ENCODE measurements at places on chromosomes 13 and 19.

DNA sequence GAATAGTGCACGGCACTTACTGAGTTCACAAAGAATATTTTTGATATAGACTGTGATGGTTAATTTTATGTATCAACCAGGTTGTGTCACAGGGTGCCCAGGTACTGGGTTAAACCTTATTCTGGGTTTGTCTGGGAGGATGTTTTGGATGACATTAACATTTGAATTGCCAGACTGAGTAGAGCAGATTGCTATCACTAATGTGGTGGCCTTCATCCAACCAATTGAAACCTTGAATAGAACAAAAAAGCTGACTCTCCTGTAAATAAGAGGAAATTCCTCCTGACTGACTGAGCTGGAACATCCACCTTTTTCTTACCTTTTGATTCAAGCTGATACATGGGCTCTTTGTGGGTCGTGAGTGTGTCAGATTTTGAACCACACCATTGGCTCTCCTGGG lies 1424.4 kb upstream of the MIR17HG start:
- DNase-seq = no peak

DNA sequence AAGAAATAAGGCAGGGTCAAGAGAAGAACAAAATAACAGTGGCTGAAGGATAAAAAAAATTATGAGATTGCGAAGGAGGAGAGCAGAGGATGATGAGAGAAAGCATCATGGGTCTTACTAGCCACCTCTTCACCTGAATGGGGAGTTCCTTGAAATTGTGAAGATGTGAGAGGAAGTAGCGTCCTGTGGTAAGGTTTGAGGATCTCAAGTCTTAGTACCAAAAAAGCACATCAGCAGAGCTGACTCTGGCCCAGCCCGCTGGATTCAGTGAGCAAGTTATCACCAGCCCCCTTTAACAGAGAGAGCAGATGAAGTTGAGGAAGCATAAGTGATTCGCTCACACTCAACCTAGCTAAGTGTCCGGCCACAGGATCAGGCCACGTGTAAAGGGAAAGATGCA lies 61.8 kb downstream of the RXFP2 start:
- no peak for DNase-seq

DNA sequence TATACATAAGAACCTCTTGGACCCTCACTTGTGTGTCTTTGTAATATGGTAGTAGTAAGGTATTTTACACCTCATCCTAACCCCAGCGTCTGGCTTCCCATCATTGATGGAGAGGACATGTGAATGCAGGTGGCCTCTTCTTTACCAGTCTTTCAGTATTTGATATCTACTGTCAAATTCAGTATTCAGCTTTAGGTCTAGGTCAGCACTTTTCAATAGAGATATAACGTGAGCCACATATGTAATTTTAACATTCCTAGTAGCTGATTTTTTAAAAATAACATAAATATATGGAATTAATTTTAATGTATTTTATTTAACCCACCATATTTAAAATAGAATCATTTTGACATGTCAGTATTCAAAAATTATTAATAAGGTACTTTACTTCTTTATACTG lies 2.9 kb downstream of the RAP2A start:
- DNase-seq = no peak

DNA sequence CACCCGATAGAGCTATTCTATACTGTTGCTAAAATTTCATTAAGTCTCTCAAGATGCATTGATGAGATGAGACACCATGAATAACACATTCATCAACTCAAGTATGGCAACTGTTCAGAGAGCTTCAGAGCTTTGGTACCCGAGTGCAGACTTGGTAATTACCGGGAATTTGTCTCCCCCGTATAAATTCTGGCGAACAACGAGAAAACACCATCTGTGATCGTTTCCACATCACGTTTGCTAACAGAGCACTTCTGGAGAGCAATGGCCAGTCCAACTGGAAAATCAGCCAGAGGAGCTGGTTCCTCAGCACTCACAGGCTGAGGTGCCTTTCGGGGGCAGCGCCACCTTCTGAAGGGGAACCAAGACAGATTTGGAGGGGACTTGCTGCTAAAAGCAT lies 40.2 kb downstream of the SUGP2 start:
- no peak for DNase-seq

DNA sequence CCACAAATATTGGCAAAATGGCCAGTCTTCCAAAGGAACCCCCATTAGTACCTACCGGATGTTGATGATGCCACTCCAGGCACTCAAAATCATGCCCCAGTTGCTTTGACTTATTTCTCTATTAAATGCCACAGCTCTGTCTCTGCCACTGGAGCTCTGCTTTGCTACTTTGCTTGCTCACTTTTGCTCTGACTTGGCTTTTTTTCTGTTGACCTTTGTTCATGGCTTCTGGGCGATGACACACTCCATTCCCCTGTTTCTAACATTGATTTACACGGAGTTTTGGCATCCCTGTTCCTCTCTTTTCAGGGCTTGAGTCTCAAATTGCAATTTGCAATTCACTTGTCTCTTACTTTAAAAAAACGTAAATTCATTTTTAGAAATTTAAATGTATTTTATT lies 217.1 kb upstream of the SPRY2 start:
- peak; percentile 24 for DNase-seq

GRCh38 chr19:39200803-39201115 lies 3.3 kb downstream of the SYCN start:
- no peak for DNase-seq

DNA sequence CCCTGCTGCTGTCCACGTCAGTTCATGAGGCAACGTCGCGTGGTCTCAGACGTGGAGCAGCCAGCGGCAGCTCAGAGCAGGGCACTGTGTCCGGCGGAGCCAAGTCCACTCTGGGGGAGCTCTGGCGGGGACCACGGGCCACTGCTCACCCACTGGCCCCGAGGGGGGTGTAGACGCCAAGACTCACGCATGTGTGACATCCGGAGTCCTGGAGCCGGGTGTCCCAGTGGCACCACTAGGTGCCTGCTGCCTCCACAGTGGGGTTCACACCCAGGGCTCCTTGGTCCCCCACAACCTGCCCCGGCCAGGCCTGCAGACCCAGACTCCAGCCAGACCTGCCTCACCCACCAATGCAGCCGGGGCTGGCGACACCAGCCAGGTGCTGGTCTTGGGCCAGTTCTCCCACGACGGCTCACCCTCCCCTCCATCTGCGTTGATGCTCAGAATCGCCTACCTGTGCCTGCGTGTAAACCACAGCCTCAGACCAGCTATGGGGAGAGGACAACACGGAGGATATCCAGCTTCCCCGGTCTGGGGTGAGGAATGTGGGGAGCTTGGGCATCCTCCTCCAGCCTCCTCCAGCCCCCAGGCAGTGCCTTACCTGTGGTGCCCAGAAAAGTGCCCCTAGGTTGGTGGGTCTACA lies 6.6 kb downstream of the FSTL3 start:
- no peak for DNase-seq

GRCh38 chr13:46544208-46544607 lies 8.8 kb upstream of the LRCH1 start:
- no peak for DNase-seq

GRCh38 chr13:36352350-36352749 lies 6.2 kb upstream of the SPART start:
- DNase-seq = no peak

GRCh38 chr19:31574251-31574973 lies 225.2 kb upstream of the TSHZ3 start:
- no peak for DNase-seq

GRCh38 chr13:31996601-31997000 lies 35.0 kb upstream of the FRY start:
- DNase-seq = no peak

GRCh38 chr19:873084-873483 lies 13.6 kb downstream of the CFD start:
- peak; percentile 64 for DNase-seq

- peak; percentile 60 for DNase-seq
Observed at GRCh38 chr19:12937093-12937926, 1.1 kb upstream of the CALR start.

GRCh38 chr19:7063339-7063738 lies 4.9 kb upstream of the MBD3L3 start:
- peak; percentile 2 for DNase-seq

DNA sequence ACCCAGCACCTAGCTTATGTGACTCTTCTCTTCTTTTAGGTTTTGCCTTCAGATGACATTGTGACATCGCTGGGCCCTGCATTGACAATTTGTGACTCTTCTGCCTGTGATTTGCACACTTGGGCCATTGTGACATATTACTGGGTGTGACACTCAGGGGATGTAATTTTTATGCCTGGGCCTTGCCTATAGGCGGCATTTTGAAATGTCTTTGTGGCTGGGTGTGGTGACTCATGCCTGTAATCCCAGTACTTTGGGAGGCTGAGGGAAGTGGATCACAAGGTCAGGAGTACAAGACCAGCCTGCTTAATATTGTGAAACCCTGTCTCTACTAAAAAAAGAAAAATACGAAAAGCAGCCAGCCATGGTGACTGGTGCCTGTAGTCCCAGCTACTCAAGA lies 28.4 kb upstream of the ZNF681 start:
- no peak for DNase-seq

GRCh38 chr13:61727767-61728166 lies 312.1 kb upstream of the PCDH20 start:
- no peak for DNase-seq

- peak; percentile 45 for DNase-seq
Observed at GRCh38 chr19:30228113-30228834, 143.9 kb upstream of the ZNF536 start.

- DNase-seq = no peak
Observed at GRCh38 chr13:50955798-50956197, 46.2 kb downstream of the RNASEH2B start.

- no peak for DNase-seq
Observed at GRCh38 chr13:80530191-80530590, 189.3 kb upstream of the SPRY2 start.

DNA sequence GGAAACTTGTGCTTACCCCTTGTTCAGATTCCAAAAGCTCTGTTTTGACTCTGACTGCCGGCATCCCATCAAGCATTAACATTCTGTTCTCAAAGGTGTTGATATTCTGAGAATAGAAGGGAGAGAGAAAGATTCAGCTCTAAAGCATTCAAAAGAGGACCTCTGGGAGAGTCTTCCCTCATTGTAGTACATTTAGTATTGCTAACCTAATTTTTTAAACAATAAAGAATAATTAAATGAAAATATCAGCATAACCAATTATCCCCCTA lies 190.3 kb downstream of the KLF12 start:
- no peak for DNase-seq

- DNase-seq = peak; percentile 87
Observed at GRCh38 chr19:48624791-48625723, 5.8 kb downstream of the SPHK2 start.

DNA sequence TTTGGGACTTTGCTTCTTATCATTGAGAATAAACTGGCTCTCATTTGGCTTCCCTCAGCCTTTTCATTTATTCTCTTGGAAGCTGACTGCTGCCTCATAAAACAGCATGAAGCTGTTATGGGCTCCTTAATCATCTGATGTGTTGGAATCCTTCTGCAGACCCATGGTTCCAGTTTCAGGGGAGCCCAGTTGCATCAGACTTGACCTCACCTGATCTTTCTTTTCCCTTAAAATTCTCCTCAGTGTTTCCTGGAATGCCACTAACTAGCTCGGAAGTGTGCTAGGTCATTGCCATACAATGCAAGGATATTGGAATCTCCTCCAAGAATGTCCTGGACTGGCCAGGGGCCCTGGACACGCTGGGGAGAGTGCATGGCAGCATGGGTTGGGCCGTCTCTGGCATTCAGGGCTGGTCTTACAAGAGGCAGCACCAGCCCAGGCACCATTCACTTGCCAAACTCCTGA lies 158.7 kb downstream of the FLT1 start:
- no peak for DNase-seq

DNA sequence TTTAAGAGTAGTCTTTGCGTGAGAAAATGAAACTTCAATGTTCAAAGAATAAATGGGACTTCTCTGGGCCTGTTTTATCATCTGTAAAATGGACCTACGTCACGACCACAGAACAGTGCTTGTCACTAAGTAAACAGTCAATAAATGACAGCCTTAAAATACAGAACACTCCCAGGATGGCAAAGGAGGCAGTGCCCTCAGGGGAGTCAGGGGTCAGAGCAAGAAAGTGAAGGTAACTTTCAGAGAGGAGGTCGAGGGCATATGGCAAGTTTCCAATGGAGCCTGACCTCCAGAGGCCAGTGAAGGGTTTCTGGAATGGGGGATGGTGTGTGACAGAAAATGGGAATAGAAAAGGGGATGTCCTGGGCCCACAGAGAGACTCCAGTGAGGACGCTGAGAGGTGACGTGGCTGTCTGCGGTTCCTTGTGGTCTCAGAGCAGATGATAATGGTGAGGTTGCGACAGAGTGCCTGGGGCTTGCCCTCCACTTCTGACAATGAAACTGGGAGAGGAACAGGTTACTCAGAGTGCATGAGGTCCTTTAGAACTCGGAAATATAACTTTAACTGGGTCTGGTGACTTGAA lies 91.8 kb downstream of the UBL3 start:
- no peak for DNase-seq

GRCh38 chr13:94657167-94657566 lies 55.2 kb downstream of the SOX21 start:
- DNase-seq = no peak

DNA sequence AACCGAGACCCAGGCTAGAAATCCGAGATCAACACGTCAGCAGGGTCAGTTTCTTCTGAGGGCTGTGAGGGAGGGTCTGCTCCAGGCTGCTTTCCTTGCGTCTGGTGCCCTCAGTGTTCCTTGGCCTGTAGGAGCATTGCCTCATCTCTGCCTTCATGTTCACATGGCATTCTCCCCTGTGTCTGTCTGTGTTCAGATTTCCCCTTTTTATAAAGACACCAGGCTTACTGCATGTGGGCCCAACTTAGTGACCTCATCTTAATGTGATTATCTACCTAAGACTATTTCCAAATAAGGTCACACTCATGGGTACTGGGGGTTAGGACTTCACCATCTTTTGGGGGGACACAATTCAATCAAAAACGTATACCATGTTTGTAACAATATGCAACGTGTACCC lies 57.2 kb upstream of the C1QTNF9 start:
- no peak for DNase-seq

- no peak for DNase-seq
Observed at GRCh38 chr19:47267350-47267759, 7.3 kb upstream of the INAFM1 start.

DNA sequence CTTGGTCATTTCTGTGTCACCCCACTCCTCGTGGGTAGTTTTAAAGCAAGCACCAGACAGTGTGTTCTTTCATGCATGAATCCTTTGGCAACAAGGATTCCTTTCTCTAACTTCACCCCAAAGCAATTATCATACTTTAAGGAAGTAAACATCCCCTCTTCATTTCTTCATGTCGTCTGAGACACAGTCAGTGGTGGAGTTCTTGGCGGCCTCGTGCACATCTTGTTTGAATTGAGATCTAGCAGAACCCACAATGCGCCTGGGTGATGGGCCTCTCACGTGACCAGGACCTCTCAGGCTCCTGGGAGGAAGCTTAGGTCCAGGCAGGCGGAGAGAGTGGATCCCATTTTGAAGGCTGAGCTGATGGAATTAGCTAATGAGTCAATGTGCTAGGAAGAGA lies 2.6 kb downstream of the ACSBG2 start:
- no peak for DNase-seq

GRCh38 chr13:108218044-108218974 lies at the start of gene ABHD13:
TSS of gene ABHD13 (plus strand) at chr13:108218392. CDS start at chr13:108229219, 10,827 bp downstream.
- DNase-seq = peak; percentile 93

DNA sequence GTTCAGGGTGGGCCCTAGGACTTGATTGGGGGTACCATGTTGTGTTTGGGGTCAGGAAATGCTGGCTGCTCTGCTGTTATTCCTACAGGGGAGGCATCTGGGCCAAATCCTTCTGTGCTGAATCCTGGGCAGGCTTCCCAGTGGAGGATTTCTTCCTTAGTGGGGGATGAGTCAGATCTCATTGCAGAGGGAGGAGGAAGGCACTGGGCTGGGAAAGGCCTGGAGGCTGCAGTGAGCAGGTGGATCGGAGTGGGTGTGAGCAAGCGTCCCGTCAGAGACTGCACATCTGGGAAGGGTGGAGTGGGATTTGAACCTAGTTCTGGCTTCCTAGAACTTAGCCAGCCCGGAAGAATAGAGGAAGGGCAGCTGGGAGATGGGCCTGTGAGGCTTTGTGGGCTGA lies 11.5 kb downstream of the CCDC124 start:
- no peak for DNase-seq

Data from small intestine (tissue), 16 donors.